NCI-H460 (cell line): ENCODE measurements at places on chromosomes 12 and 14.
A peak's percentile ranks its signal among the peaks of the same experiment; 100 is the strongest.

DNA sequence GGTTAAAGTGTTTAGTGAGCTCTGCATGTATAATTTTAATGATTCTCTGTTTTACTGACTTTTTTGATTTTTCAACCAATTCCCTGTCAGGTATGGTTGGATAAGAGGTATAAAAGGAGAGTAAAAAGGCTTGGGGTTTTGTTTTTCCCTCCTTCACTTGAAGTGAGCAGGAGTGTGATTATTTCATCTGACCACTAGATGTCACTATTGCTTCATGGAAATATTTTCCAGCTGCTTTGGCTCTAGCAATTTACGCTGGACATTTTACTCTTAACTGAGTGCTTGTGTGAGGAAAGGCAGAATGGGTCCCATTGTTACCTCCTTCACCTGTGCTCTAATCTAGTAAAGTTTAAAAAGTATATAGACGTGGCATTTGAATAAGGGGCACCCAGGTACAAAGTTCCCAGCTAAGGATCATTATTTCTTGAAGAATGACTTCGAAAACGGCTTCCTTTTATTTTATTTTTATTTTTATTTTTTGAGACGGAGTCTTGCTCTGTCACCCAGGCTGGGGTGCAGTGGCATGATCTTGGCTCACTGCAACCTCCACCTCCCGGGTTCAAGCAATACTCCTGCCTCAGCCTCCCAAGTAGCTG, 66.5 kb downstream of the TBC1D30 start:
- peak; percentile 68 for DNase-seq

DNA sequence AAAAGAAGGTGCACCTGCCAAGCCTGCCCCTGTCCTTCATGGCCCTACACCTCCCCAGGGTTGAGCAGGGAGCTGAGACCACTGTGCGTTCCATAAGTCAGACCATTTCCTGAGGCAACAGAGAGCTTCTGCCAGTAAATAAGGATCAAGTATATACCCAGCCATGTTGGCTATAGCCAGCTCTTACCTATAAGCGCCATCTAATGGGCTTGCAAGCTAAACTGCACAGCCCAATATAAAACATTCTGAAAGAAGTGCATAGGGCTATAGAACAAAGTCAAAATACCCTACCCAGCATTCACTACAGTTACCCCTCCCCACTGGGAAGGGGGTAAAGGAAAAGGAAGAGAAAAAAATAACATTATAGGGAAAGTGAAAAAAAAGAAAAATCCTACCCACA, 59.3 kb upstream of the SCAF11 start:
- no peak for DNase-seq

DNA sequence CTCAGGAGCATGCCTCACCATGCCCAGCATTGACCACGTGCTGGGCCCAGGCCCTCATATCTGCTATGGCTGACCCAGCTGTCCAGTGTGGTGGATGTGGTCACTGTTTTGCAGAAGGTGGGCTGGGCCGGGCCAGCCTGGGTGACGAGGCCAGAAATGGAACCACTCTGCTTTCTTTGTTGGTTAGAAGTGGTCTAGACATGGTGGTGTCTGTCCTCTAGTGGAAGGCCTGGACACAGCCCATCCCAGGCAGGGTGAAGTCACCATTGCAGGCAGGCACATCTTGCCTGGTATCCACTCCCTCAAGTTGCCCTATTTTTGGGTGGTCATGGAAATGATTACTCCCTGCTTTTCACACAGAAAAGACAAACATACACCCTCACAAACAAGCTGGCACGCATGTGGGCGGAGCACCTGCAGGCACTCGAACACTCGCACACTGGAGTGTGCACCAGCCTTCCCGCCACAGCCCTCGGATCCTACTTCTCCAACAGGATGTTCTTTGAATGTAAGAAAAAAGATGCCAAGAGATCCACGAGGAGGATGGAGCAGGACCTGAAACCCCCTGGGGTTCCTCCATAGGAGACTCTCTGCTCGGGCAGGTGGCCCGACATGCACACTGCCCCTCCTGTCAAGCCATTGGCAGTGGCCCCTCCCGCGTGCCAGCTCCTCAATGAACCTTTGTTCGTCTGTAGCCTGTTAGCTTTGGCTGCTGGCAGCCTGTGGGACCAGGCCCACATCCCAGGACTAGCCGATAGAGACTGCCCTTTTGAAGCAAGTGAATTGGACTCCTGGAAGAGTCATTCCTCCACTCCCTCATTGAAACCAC, 38.4 kb downstream of the MLXIP start:
- no peak for DNase-seq

DNA sequence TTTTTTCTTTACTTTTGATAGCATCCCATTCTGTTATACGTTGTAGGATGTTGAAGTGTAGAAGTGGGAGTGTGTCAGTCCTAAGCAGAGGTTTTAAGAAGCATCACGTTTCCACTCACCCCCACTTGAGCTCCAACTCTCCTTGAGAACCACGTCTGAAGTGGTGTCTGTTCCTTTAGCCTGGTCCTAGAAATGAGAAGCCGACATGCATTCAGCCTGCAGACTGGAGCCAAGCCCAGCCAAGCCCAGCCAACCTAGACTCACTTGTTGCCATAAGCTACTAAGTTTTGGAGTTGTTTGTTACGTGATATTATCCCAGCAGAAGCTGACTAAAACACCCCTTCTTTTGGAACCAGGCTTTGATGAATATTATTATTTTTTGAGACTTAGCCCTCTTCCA, 4.4 kb upstream of the ELK3 start:
- DNase-seq = no peak

DNA sequence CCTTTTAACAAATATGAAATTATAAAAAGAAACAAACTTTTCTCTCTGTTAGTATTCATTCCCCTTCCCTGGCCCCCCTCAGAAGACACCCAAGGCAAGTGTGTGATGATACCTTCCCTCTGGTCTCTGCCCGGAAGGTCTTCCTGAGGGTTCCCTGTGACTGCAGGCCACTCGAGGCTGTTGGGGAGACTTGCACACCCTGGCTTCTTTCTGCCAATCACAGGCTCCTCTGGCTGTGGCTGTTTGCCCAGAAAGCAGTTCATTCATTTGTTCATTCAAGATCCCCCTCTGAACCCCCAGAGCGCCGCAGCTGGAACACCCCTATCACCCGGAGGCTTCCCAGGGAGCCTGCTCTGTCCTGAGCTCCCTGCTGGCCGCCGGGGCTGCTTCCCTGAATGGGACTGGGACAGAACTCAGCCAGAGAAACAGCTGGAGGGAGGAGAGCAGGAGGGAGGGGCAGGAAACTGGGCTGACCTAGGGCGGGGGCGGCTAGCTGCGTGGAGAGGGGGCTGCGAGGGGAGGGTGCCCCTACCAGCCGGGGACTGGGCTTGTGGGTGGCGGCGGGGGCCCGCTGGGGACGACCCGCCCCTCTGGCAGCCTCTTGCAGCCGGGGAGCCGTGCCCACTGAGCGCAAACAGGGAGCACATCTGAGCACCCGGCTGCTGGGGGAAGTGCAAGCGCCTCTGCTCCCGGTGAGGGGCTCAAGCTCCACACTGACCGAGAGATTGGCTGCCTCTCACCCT, at the start of gene CMKLR1:
CMKLR1 (minus strand) TSS at position 397 of the 743 bp plus-strand sequence. CDS start 45,720 bp downstream, outside the sequence.
- DNase-seq = no peak

GRCh38 chr12:101941306-101942249, 64.2 kb downstream of the DRAM1 start:
- DNase-seq = no peak

DNA sequence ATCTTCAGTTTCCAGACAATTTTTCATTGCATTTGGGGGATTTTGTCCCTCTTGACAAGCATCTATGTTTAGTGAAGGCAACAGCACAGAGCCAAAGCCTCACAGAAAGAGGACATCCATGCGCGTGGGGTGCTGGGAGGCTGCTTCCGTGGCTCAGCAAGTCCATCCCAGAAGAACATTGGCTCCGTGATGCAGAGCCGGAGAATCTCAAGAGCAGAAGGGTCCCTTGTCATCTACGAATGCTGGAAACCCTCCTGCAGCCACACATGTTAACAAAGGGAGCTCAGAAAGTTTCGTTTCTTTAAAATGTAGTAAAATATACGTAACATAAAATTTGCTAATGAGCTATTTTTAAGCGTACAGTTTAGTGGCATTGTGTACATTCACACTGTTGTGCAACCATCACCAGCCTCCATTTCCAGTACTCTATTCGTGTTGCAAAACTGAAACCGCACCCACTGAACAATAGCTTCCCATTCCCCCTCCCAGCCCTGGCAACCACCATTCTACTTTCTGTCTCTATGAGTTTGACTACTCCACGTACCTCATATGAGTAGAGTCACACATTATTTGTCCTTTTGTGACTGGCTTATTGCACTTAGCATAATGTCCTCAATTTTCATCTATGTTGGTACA, 185.9 kb downstream of the TTC7B start:
- no peak for DNase-seq

- no peak for DNase-seq
These were observed 16.0 kb upstream of the CMAS start for GRCh38 chr12:22029991-22030390.

DNA sequence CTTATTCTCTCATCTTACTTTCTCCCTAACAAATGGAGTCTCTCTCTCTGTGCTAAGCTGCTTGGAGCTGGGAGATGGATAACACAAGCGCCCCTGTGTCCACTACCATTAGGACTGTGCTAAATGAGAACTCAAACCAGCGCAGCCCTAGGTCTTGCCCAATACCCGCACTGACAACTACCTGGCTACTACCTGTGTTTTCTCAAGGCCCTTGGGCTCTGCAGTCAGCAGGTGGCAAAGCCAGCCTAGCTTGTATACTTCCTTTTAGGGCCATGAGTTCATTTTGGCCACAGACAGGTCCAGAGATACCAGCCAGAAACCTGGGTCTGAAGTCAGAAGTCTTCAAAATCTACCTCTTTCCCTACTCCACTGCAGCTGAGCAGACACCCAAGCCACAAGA, 13.0 kb upstream of the SLCO1B1 start:
- no peak for DNase-seq

GRCh38 chr12:68310370-68310769, 21.8 kb downstream of the MDM1 start:
- DNase-seq = no peak

DNA sequence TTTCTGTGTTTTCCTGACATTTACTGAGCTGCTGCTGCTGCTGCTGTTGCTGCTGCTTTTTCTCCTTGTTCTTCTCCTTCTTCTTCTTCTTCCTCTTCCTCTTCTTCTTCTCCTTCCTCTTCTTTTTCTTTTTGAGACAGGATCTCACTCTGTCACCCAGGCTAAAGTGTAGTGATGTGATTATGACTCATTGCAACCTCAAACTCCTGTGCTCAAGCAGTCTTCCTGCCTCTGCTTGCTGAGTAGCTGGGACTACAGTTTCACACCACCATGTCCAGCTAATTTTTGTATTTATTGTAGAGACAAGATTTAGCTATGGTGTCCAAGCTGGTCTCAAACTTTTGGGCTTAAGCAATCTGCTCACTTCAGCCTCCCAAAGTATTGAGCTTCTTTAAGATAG, 95.8 kb downstream of the TMTC3 start:
- DNase-seq = peak; percentile 15

DNA sequence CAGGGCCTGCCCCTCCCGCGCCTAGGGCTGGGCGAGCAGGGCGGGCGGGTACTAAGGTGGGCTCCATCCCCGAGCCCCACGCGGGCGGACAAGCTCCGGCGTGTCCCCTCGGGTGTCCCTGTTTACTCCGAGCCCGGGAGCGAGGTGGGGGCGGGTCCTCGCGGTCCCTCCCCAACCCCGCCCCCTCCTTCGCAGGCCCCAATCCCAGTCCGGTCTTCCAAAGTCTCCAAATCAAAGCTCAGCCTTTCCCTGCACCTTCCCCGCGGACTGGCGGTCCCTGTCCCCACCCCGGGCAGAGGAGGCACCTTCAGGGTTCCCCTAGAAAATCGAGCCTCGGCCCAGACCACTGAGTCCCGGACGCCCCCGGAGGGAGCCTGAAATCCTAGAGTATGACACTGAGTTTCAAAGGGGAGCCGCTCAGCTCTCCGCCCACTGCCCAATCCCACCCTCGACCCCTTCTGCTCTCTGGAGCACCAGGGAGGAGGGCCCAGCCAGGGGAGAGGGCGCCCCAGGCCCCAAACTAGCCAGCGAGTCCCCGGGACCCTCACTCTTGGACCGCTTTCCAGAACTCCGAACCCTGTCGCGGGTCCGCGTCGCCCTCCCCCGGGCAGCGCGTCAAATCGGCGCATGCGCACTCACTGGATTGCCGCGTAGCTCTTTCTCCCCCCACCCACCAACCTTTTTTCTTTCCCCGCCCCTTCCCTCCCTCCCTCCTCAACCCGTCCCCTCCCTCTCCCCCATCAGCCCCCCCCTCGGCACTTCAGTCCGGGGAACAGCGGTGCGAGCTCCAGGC, at the start of gene LRP1:
LRP1 (plus strand) TSS at position 758 of the 793 bp plus-strand sequence. CDS start 482 bp downstream, outside the sequence.
- DNase-seq = peak; percentile 78

DNA sequence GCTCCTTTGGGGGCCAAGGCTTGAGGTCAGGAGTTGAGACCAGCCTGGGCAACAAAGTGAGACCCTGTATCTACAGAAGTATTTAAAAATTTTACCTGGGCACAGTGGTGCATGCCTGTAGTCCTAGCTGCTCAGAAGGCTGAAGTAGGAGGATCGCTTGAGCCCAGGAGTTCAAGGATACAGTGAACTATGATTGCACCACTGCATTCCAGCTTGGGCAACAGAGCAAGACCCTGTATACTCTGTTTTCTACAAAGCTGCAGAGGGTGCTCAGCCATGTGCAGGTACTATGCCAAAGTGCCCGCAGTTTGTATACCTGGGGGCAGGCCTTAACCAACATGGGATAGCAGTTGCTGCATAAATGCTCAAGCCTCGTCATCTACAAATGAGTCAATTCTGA, 26.8 kb upstream of the CDKL1 start:
- no peak for DNase-seq

- DNase-seq = peak; percentile 74
These were observed 21.6 kb upstream of the GPR132 start for GRCh38 chr14:105086833-105087307.

DNA sequence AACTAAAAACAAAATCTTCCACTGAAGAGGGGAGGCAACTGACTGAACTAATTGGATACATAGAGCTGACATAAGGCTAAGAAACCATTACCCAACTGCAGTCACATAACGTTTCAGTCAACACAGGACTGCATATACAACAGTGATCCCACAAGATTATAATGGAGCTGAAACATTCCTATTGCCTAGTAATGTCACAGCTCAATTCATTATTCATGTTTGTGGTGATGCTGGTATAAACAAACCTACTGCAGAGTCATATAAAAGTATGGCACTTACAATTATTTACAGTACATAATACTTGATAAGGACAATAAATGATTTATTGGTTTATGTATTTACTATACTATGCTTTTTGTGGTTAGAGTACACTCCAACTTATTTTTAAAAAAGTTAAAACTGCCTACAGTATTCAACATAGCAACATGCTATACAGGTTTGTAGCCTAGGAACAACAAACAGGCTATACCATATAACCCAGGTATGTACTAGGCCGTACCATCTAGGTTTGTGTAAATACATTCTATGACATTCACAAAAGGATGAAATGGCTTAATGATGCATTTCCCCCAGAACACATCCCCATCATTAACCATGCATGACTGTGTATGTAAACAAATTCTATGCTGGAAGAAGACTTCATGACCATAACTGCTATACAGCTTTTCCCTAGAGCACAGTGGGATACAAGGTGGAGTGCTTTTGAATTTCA, 4.3 kb downstream of the NAP1L1 start:
- no peak for DNase-seq

- DNase-seq = no peak
These were observed 593 bp downstream of the PIP4P1 start for GRCh38 chr14:20460458-20461224.

GRCh38 chr14:22872033-22872832, 693 bp downstream of the LRP10 start:
- DNase-seq = peak; percentile 90

- no peak for DNase-seq
These were observed 433.9 kb downstream of the PCNX1 start for GRCh38 chr14:71341156-71341555.

- no peak for DNase-seq
These were observed 12.5 kb downstream of the PLD4 start for GRCh38 chr14:104937161-104937560.

GRCh38 chr12:117069101-117069797, 30.0 kb downstream of the TESC start:
- DNase-seq = no peak
